ENCODE measurements at places on chromosomes 2 and 18. TPM values are rescaled to one million over a fixed set of nuclear protein-coding genes. Genes with fewer than 3 reads are reported as not detected.

- peak; percentile 69 for DNase-seq
These were observed 41.7 kb downstream of the SH3BP4 start for GRCh38 chr2:234993541-234993981.

- DNase-seq, result no peak
These were observed 680.2 kb downstream of the NYAP2 start for GRCh38 chr2:226079671-226080181.

DNA sequence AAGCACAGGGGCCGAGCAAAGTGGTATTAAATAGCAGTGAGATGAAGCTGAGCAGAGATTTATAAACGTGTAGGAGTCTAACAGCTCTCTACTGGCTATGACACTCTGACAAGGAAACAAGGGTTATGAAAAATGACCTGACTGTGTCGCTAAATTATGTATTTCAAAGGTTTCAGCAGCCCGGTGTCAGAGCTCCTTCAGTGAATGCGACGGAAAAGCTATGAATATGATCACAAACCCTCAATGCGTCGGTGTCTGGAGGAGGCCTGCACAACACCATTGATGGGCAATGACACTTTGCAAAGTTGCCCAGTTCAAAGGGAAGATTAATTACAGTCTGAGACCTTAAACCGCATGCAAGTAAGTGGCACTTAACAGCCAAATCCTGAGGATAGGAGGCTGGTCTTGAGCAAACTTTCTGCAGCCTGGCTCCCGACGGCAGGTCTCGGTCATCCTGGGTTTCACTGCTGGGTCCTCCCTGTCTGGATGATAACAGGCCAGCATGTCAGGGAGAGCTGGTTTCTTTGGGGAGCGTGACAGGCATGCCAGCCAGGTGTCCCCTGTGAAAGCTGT lies 615.1 kb upstream of the SALL3 start:
- DNase-seq, result no peak

- no peak for DNase-seq
These were observed 2.3 kb downstream of the KLHL41 start for GRCh38 chr2:169511818-169512217.

DNA sequence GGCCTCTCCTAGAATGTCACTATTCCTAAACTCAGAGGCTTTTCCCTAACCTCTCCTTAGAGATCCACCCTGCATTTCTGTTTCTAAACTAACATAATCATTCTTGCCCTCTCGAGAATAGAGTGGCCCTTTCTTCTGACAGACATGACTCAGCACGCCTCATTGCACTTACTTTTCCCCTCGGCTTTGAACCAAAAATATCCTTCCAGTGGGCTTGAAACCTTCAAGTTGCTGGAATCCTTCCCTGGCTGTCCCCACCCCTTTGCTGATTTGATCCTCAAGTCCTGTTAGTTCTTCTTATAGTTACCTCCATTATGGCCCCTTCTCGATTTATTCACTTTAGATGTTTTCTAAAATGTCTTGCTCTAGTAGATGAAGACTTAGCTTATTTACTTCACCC lies 158.0 kb downstream of the LTBP1 start:
- DNase-seq, result no peak

- no peak for DNase-seq
These were observed 14.3 kb downstream of the PRKRA start for GRCh38 chr2:178436662-178437061.

GRCh38 chr2:176534798-176535466 lies 265.7 kb downstream of the MTX2 start:
- DNase-seq, result no peak

DNA sequence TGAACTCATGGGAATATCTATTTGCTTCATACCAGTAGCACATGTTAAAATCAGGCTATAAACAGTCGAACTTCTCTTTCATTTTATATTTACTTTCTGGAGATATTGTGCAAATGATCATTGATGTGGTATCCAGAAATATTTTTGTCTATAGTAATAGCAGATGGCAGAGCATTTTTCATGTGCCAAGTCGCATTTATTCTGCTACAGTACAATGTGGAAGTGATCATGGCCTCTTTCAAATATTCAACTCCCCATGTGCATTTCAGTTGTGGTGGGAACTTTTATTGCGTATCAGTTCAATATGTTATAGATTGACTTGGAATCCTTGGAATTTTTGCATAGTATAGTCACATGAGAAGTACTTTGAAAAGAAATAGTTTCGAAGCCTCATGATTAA lies 57.4 kb downstream of the RHBDD1 start:
- DNase-seq, result no peak

GRCh38 chr2:109348671-109349502 lies 219.9 kb downstream of the SH3RF3 start:
- DNase-seq, result no peak

DNA sequence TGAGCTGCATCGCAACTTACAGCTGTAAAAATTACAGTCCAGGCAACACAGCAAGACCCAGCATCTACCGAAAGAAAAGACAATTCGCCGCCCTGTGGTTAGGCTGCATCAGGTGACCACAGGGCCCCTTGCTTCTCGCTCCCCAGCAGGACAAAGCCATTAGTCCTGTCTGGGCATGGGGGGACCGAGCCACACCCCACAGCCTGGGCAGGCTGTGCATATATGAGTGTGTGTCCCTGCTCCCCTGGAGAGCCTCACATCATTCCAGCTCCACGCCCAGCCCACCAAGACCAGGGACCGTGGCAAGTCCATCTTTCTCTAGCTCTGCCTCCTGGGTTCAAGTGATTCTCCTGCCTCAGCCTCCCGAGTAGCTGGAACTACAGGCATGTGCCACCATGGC lies 33.9 kb downstream of the SNORC start:
- DNase-seq, result no peak

DNA sequence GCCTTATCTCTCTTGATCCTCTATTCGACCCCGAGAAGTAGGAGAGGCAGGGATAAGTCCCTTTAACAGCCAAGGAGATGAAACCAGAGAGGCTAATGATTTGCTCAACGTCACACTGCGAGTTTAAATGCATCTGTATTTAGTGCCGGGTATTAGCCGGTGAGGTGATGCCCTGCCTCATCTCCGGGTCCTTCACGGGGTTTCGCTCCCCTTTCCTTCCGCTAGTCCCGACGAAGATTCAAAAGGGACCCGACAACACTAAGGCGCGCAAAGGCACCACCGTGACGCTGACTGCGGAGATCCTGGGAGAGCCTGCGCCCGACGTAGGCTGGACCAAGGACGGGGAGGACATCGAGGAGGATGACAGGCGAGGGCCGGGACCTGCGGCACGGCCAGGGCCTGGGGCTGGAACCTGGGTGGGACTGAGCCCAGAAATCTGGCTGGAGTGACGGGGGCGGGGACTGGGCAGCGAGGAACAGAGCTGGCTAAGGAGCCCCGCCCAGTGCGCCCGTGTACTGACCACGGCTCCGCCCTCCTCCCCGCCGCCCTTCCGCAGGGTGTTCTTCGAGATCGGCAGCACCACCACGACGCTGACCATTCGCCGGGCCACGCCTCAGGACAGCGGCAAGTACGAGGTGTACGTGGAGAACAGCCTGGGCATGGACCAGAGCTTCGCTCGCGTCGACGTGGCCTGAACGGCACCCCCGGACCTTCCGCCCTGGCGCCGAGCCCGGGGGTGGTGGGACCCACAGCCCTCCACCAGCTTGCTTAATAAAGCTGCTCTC lies 1.0 kb upstream of the GMPPA start:
- no peak for DNase-seq

DNA sequence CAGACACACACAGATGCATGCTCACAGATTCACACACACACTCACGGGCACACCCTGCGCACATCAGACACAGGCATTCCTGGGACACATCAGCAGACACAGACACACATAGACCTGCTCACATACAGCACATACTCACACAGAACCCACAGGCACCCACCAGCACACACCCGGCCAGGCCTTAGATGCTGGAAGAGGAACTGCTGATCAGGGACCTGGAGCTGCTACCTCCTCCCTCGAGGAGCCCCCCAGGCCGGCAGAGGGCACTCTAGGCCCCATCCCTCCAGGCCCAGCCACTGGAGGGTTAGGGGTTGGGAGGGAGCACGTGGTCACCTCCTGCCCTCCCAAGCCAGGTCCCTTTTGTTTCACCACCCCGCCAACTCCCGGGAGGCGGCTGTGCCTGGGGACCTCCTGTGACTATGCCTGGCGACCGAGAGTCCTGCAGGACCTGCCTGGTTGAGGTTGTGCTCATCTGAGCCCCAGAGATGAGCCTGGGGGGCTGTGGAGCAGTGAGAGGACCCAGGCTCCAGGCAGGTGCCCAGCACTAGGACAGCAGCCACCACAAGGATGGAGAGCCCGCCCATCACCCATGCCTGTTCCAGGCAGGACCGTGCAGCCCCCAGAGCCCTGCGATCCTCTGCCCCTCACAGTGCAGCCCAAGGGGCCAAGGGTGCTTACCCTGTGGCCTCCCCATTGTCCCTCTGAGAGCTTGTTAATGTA lies 21.0 kb upstream of the PTMA start:
- DNase-seq, result peak; percentile 92

GRCh38 chr2:106038601-106039375 lies 155.3 kb downstream of the UXS1 start:
- no peak for DNase-seq

- no peak for DNase-seq
These were observed 34.2 kb upstream of the BAZ2B start for GRCh38 chr2:159650574-159650973.

DNA sequence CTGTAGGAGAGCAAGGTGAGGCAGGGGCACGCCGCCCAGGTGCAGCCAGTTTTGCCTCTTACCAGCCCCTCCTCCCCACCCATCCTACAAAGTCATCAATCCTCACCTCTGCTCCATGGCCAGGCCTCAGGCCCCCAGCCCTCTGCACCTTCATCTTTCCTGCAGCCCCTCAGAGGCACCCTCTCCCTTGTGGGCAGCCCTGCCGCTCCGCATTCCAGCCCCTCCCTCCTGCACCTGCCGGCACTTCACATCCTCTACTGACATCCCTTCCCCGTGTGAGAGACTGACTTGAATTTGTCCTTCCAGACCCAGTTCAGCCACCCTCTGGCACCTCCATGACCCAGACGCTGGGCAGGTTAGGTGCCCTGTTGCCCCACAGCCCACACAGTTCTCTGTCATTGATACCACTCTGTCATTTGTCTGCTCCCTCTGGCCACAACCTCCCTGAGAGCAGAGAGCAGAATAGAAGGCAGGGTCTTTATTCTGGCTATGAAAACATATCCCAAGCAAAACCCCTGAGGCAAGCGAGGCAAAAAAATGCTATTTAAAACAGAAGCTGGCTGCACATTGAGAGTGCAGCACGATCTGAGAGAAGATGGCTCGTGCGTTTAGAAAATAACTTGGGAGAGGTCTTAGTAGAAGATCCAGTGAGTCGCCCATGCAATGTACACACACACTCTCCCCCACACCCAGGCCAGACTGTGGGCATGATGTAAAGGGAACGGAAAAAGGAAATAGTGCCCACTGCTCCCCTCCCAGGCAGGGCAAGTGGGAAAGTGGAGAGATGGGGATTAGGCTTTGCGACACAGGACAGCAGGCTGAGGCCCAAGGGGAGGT lies 25.9 kb downstream of the SDC1 start:
- DNase-seq, result no peak

- no peak for DNase-seq
These were observed 312.8 kb upstream of the GYPC start for GRCh38 chr2:126343136-126343535.

DNA sequence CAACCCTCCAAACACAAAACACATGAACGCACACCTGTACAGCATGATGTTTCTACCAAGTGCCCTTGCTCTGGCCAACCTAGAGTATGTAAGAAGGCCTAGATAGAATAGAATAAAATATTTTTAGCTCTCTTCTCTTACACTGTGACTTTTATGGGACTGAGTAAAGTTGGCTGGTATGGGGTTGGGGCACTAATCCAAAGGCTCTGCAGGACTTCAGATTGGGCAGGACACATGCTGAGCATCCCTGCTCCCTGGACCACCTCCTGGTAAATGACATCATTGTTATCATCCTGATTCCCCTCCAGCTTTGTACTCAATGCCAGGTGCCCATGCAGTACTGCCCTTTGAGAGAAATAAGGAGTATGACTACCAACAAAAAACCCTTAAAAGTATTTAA lies 322.2 kb downstream of the SLC8A1 start:
- no peak for DNase-seq

GRCh38 chr2:157839162-157839801 lies 36.8 kb downstream of the ACVR1 start:
- DNase-seq, result no peak

DNA sequence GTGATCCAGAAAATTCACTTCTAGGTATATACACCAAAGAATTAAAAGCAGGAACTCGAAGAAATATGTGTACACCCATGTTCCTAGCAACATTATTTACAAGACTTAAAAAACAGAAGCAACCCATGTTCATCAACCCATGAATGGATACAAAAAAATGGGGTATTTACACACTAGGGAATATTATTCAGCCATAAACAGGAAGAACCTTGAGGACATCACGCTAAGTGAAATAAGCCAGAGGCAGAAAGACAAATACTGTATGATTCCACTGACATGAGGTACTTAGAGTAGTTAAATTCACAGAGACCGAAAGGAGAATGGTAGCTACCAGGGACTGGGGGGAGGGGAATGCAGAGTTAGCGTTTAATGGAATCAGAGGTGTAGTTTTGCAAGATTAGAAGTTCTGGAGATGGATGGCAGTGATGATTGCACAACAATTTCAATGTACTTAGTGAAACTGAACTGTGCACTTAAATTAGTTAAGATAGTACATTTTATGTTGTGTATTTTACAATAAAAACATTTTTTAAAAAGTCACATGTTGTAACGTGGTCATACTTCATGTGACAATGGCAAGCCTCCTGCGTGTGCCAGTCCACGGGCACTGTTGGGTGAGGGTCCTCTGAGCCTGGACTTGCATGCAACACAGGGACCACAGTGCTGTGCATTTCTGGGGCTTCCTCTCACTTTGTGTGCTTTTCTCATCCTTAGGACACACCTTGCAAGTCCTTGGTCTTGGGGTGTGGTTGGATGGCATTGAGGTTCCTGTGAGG lies 206.1 kb upstream of the HDAC4 start:
- DNase-seq, result no peak

- DNase-seq, result no peak
These were observed 254.7 kb downstream of the MREG start for GRCh38 chr2:215758691-215759090.

DNA sequence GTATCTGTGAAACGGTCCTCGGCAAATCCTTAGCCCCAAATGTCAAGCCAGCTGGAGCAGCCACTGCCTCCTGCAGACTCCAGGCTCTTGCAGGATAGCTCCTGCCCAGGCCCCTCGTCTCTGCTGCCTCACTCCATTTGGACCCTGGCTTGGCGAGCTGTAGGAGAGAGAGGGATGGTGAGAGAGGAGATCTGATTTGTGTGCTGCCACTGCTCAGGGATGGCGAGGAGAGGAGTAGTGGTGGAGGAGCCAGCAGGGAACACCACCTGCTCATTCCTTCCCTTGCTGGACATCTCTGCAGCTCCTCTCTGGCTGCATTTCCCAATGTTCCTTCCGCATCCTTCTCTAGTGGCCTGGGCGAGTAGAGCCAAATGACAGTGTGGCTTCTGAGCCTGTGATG lies 109.1 kb upstream of the NCK2 start:
- DNase-seq, result no peak

ERBB4 gene
- not detected for total RNA-seq

GCFC2 gene
- total RNA-seq, result 19.3 TPM

CDH19 gene
- not detected for total RNA-seq

ADI1 gene
- 22.1 TPM for total RNA-seq

G6PC2 gene
- total RNA-seq, result not detected

HDAC4 gene
- 16.3 TPM for total RNA-seq

FAP gene
- not detected for total RNA-seq

SNRNP27 gene
- 82.4 TPM for total RNA-seq

KIAA2012 gene
- not detected for total RNA-seq

Measured in OCI-LY7 (cell line).